C1 segment of cervical spinal cord (tissue), 14 donors: ENCODE measurements at places on chromosomes 5 and 9.
A peak's percentile ranks its signal among the peaks of the same experiment; 100 is the strongest.

DNA sequence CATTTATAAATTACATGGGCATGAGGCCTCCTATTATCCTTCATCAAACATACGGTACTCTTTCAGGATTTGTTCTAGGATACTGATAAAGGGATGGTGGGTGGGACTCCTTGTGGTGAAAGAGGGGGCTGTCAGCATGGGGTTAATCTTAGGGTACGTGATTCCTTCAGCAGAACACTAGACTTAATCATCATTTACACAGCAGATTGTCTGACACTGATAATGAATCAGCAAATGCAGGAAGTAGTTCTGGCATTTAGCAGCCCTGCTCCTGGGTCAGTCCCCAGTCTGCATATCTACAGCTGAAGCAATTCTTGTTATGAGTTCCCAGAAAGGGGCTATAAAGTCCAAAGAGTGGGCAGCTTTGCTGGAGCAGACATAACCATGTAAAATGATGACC, 384.6 kb downstream of the SPOCK1 start:
- no peak for DNase-seq

DNA sequence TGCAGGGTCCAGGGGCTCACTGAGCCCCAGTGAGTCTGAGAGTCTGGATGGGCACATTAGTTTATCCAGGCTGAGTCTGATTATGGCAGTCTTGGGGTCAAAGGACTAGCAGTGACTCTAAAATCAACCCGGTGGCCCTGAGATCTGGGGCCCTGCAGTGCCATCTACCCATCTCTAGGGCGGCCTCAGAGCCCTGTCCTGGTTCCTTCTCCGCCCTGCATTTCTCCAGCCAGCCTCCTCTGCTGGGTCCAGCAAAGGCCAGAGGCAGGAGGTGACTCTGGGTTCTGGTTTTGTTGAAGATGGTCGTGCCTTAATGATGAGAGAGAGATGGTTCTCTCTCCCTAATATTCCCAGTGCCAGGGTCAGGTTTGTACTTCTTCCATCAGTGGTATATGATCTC, 15.0 kb downstream of the DCANP1 start:
- DNase-seq: no peak

GRCh38 chr5:74647096-74647495, 6.6 kb upstream of the ENC1 start:
- no peak for DNase-seq

- no peak for DNase-seq
Observed at GRCh38 chr9:76943054-76943453, 37.1 kb upstream of the PRUNE2 start.

- no peak for DNase-seq
Observed at GRCh38 chr5:172909931-172910502, 49.2 kb upstream of the RPL26L1 start.

DNA sequence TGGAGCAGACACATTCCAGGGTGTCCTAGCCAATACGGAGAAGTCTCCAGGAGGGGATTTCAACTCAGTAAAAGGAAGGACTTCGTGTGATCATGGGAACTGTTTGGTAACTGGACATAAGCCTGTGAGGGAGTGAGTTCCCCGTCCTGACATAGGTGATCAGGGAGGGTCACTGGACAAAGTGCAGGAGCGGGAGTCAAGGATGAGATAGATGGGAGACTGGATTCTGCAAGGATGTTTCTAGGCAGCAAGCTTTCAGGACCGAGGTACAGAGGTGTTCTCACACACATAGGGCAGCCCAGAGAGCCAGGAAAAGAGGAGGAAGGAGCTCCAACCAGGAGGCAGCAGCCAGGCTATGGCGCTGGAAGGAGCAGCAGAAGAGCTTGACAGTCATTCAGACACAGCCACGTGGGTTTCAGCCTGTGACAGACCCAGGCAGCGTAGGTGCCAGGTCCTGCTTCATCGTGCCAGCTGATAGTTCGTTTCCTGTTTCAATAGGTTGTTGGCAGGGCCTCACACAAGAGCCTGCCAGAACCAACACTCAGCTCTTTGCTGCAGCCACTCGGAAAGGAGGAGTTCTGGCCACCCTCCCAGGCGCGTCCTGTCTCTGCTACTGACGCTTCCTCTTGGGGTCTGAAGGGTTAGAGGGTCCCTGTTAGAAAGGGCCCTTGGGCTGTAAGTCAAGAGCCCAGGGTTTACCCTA, 84.1 kb downstream of the AMBP start:
- peak; percentile 40 for DNase-seq

DNA sequence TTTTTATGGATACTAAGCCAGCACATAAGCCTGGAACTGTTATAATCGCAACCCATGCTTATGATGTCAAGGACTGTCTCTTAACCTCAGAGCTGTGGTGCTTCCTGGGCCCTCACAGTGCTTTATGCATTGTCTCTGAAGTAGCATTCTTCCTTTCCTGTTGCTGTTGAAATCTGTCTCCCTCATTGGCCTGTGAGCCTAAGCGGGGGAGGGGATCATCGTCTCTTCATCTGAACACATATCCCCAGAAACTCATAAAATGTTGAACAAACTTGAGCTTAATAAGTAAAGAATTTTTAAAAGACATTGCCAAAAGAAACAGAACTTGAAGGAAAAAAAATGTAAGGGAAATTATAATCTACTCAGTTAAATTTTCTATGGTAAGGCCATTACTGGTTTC, 80.3 kb downstream of the SGCD start:
- DNase-seq: no peak

DNA sequence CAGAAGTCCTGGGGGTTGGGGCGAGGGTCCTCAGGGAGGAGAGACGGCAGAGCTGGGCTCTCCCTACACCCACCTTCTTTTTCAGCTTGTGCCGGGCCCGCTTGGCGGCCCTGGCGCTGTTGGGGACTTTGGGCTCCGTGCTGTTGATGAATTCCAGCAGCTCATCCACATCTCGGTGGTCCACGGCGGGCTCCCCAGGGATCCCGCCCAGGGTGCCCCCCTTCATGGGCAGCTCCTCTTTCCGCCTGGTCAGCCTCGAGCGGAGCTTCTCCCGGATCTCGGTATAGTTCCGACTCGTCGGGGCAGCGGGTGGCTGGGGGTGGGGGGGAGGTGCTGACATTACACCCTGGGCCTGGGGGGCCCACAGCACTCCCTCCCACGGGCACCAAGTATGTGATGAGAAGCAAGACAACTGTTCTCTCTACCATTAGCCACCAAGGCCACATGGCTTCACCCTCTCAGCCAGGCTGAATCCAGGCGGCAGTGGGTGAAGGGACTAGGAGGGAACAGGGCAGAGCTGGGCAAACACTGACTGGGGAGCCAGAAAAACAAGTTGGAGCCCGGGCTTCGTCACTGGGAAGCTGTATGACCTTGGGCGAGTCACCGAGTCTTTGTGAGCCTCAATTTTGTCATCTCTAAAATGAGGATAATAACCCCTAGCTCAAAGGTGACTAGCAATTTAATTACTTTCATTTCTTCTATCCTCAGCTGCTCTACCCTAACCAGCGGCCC, 14.6 kb upstream of the DDX41 start:
- DNase-seq: no peak

DNA sequence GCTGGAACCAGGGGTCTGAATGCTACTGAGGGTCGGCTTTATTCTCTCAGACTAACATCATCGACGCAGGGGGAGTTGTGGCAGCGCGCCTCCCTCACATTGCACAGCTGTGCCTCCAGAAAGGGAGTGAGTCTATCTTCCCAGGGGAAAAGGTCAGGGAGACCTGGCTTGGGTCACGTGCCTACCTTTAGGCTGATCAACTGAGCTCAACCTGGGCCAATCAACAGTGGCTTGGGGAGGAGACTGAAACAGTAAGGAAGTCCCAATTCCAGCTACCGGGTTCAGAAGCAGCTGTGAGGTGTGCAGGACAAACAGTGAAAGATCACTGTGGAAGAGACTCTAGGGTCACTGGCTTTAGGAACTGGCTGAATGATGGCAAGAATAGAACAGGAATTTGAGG, 14.3 kb downstream of the SNX30 start:
- no peak for DNase-seq

GRCh38 chr5:139904816-139905661, 109.4 kb downstream of the PSD2 start:
- no peak for DNase-seq

DNA sequence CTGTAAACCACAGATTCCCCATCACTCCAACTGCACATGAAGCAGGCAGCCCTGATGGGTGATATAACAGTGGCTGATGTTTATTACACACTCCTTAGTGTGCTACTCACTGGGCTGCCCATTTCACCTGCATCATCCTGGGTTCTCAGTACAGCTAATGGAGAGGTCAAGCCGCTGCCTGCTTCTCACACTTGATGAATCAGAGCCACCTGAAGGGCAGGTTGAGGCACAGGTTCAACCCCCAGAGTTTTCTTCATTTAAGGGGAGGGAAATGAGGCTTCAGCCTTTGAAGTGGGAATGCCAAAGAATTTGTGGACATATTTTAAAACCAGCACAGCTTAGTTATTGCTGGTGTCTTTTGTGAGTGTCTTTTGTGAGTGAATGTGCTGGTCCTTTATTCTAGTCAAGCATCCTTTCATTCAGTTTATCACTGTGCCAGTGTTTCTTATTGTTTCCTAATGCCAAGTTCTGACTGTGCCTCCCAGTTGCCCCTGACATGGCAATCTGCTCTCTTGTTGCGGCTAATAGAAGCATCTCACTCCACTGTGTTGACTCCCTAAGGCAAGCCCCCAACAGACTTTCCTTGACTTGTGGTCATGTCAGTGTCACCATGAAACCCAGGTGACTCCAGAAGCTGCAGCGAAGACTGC, 109.2 kb downstream of the FBXL7 start:
- no peak for DNase-seq

GRCh38 chr9:70020217-70020616, 23.4 kb upstream of the MAMDC2 start:
- no peak for DNase-seq
